ENCODE measurements at places on chromosomes 2 and 18.

- ATAC-seq = no peak
Measured at GRCh38 chr2:130376433-130377293, 20.8 kb downstream of the PTPN18 start.

DNA sequence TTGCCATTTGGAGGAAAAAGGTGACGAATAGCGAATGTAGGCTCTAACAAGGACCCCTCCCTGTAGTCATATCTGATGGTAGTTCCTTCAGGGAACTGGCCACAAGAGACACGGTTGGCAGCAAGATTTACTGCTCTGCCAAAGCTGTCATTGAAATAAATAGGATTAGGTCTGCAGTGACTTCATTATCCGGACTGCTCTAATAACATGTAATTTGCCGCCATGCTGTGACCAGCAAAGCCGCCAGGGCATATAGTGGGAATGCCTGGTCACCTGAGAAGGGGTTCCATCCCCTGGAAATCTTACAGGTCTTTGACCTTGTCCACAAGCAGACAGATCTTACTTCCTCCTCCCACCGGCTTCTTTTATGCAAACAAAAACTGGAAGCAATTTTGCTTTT lies 59.4 kb upstream of the LAPTM4A start:
- ATAC-seq = no peak

- ATAC-seq = no peak
Measured at GRCh38 chr2:137155356-137156104, 390.2 kb downstream of the THSD7B start.

GRCh38 chr2:58521803-58522554 lies 280.9 kb upstream of the FANCL start:
- peak; percentile 67 for ATAC-seq

DNA sequence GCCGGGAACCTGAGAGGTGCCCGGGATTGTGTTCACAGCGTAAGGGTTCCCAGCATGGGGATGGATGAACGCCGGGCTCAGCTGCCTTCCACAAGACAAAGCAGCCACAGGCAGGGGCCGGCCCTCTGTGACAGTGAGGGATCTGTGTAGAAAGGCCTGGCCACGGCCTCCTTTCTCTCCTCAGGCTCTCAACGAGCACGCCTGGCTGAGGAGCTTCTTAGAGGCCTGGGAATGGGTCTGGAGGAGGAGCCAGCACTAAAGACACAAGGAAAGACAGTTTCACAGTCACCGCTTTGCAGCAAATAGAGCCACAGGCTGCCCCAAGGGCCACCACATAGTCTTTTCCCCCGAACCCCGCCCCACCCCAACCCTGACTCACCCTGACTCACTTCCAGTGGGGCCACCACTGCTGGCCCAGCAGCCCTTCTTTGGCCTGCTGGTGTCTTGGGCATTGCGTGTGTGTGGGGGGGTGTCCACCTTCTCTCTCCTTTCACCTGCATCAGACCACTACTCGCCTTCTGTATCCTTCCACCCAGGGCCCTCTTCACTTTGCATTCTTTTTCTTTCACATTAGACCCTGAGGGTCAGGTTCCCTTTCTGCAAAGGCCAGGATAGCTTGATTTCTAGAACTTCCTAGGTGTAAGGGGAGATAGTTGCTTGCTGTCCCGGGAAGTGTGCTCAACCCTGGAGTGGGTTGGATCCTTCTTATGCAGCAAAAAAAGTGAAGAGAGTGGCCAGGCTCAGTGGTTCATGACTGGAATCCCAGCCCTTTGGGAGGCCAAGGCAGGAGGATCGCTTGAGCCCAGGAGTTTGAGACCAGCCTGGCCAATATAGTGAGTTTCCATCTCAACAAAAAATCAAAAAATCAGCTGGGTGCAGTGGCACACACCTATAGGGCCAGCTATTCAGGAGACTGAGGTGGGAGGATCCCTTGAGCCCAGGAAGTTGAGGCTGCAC lies 19.3 kb upstream of the HPCAL1 start:
- ATAC-seq = no peak

- ATAC-seq = no peak
Measured at GRCh38 chr2:64145714-64146113, 1.5 kb upstream of the PELI1 start.

GRCh38 chr18:45860971-45861370 lies 35.5 kb downstream of the SIGLEC15 start:
- ATAC-seq = no peak

GRCh38 chr18:58674159-58674558 lies 2.9 kb downstream of the MALT1 start:
- no peak for ATAC-seq

GRCh38 chr18:24238387-24238786 lies 99.5 kb downstream of the CABYR start:
- ATAC-seq = peak; percentile 88

DNA sequence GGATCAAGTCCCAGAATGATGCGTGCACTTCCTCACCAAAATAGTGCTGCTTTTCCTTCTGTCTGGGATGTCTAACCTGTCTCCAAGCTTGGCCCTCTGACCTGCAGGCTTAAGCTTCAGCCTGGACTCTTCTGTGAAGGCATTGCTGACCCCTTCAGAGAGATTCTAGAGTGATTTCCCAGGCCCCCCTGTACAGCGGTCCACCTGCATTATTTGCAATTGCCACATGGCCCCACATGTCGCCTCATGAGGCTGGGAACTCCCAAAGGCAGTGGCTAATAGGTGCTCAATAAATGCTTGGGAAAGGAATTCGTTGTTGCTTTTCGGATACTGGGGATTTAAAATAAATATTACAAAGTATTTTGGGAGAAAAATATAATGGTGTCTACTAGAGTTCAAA lies 32.3 kb upstream of the MEP1B start:
- ATAC-seq = no peak

DNA sequence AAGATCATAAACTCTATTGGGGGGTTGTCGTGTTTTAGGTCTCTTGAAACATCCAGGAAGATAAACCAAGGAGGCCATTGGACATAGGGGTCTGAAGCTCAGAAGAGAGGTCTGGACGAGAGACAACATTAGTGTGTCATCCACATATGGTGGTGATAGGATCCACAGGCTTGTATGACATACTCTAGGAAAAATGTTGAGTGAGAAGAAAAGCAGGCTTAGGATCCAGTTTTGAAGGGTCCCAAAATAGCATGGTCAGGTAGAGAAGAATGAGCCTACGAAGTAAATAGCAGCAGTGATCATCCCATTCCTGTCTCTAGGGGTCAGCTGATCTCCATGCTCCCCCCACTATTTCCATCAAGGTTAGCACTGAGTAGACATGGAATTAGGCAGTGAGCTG lies 166.8 kb downstream of the ANKRD30B start:
- no peak for ATAC-seq

- no peak for ATAC-seq
Measured at GRCh38 chr2:62099050-62099449, 96.9 kb upstream of the B3GNT2 start.

DNA sequence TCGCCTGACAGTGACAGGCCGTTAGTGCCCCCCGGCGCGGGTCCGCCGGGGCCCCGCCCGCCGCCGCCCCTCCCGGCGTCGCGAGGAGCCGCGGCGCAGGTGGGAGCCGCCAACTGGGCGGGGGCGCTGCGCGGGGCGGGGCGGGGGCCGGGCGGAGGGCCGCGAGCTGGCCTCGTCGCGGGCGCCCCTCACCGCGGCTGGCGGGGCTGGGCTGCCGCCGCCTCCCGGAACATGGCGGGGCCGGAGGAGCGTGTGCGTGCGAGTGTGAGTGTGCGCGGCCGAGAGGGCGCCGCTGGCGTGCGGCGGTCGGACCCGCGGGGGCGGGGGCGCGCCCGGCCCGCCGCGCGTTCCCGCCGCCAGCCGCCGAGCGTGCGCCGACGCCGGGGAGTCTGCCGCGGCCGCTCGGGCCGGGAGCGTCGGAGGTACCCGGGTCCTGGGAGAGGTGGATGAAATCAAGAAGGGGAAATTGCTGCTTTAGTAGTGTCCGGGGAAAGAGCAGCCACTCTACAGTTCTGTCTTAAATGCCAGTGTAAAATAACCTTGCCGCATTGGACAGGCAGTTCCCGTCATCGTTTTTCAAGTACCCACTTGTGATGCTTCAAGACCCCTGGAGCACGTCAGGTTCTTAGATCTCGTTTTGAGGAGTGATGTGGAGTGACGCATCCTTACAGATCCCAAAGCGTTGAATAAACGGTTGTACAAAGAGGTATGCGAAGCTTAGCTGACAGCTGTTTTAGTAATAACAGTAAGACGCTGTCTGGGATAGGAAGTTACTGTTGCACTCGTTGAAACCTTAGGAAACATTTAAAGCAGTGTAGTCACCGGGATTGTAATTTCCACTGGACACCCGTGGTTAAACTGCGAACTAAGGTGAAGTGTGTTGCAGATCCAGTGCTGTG lies 836 bp downstream of the ANKRD12 start:
- peak; percentile 63 for ATAC-seq

- ATAC-seq = no peak
Measured at GRCh38 chr2:88127888-88128653, at the start of gene FABP1. Gene FABP1 (minus strand): TSS chr2:88128062. CDS start chr2:88128017, 45 bp downstream.

DNA sequence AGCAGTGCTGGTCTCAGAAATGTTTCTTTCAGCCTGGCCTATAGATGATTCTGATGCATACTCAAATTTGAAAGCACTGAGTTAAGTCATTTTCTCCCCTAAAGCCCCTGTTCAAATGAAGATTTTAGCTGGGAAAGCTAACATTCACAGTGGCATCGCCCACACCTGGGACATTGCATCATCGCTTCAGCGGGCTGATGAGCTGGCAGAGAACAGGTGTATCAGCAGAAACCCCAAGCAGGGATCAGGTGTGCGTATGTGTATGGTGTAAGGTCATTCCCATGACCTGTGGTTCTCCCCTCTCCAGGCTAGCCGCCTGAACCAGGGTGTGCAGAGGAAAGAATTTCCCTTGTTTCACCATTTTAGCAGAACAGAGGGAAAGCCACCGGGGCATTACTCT lies 56.3 kb downstream of the EPAS1 start:
- no peak for ATAC-seq

GRCh38 chr18:45324495-45325113 lies 290.7 kb upstream of the SLC14A2 start:
- ATAC-seq = peak; percentile 77

DNA sequence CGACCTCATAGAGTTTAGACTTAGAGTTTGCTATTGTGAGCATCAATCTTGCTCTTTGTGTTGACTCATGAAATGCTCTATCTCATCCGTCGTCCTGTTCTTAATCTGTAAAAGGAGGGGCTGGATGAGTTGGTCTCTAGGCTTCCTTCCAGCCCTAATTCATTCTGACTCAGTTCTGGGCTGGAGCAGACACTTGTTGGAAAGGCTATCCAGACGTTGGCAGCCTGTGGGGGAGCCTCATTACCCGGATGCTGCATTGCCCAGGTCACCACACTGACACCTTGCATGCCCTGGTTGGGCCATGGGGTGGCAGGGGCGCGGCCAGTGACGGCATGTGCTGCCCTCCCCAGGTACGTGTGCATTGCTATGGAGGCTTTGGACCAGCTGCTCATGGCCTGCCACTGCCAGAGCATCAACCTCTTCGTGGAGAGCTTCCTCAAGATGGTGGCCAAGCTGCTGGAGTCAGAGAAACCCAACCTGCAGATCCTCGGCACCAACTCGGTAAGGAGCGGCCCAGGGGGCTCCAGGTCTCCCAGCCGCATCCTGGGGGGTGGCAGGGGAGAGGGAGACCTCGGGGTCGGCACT lies 61.5 kb downstream of the EFR3B start:
- ATAC-seq = peak; percentile 50

GRCh38 chr2:29269765-29270109 lies 154.5 kb downstream of the CLIP4 start:
- peak; percentile 20 for ATAC-seq

DNA sequence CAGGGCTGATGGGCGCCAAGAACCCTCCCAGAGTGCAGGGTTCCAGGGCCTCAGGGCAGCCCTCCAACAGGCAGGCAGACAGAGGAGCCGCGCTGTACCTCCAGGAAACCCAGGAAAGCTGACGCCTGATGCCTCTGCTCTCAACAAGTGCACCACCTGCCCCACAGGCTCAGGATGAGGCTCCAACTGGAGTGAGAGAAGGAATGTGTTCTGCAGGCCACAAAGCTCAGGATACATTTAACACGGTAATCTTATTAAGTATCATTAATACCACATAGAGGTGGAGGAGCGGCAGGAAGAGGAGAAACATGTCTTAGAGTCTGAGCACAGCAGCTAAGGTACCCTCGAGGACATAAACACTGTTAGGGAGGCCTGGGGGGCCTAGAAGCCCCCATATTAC lies 155.9 kb upstream of the CAPN13 start:
- no peak for ATAC-seq

DNA sequence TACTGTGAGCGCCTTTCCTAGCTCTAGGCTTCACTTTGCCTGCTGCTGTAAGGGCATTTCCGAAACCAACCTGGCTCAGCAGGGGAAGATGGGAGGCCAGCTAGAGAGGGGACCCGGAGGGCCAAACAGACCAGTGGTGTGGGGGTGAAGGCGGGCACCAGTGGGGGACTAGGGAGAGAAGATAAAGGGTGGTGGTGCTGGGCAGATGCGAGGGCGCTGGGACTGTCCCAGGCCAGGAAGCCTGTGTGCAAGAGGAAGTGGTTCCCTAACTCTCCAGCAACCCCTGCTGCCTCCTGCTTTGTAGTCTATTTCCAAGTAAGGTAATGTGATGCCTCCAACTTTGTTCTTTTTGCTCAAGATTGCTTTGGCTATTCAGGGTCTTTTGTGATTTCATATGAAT lies 73.1 kb downstream of the DNAH7 start:
- no peak for ATAC-seq

GRCh38 chr2:171958475-171958874 lies 36.2 kb downstream of the HAT1 start:
- ATAC-seq = no peak

GRCh38 chr18:30280861-30281470 lies 761.6 kb downstream of the DSC3 start:
- no peak for ATAC-seq

DNA sequence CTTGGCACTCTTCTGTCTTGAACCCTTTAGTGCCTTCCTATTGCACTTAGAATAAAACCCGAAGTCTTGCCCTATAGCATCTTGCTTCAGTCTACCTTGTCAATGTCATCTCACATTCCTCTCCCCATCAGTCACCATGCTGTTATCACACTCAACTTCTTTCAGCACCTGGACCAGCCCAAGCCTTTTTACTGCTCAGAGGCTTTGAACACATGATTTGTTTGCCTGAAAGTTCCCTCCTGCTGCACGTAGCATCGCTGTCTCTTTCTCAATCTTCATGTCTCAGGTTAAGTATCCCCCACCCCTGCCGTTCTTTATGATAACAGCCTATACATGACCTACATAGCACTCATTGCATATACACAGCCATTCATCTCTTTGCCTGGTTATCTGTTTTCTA lies 41.3 kb upstream of the LGALSL start:
- ATAC-seq = no peak

- no peak for ATAC-seq
Measured at GRCh38 chr2:199092419-199092818, 365.3 kb downstream of the SATB2 start.

- ATAC-seq = peak; percentile 90
Measured at GRCh38 chr2:237732790-237733381, 65.7 kb upstream of the RBM44 start.

GRCh38 chr18:26546170-26546874 lies 2.0 kb downstream of the KCTD1 start:
- ATAC-seq = no peak

DNA sequence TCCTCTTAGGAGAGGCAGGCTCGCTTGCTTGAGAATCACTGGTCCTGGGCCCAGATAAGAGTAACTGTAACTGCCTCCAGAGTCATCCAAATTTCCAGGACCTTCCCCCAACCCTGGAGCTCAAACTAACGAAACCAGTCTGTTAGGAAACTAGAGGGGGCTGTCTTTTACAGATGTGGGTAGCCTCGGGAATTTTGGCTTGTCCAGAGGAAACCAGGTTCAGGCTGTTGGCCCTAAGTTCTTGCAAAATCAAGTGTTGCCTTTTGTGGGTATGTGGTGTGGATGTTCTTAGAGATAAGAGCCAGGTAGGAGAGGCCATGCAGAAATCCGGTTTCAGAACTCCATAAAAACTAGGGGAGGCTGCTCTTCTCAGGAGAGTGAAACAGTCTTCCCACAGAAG lies 125.0 kb upstream of the DLX2 start:
- no peak for ATAC-seq

GRCh38 chr2:122451040-122451439 lies 695.6 kb downstream of the TSN start:
- ATAC-seq = no peak
